ENCODE measurements at places on chromosomes 12 and 14.

DNA sequence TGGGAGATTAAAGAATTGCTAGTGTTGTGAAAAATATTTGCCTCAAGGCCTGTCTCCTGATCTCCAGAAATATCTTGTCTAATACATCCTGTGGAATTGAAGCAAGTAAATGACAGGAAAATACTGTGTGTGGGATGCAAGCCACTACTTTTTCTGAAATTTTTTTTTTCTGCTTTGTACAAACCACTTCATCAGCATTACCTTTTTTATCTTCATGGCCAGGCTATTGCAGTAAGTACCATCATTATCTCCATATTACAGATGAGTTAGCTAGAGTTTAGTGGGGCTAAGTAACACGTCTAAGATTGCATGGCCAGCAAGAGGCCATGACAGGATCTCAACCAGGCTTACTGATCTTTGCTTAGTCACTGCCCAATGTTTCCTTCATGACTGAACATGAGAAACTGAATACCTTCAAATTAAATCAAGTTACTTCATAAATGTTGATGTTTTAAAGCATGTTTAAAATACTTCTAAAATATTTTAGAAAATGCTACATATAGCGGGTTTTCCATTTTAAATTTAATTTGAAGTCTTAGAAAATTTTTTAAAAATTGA is 273.7 kb downstream of the SLC6A15 start:
- DNase-seq = no peak

- no peak for DNase-seq
Observed at GRCh38 chr12:91460469-91460868, 277.9 kb upstream of the DCN start.

DNA sequence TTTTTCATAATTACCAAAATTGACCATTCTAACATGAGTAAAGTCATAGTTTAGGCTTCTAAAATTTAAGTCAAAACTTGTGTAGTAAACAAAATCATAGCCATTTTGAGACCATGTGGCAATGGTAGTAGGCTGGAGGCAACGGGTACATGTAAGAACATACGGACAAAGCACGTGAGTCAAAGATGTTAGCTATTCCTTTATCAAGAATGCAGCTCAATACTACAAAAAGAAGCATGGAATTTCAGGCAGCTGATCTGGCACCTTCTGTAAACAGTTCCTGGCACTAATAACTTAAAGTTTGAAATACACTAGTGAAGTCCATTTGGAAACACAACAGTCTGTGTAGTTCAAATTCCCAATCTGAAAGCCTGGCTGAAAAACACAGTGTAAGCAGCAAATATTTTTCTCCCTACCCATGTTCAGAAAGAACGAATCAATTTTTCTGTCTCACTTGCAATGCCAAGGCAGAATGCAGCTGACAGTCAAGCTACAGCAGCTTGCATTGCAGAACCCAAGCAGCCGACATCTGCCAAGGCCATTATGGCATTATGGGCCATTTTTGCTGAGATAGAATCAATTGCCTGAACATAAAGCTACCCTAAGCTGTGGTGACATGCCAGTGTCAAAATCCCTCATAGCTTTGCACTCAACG is 29.3 kb downstream of the MYF5 start:
- no peak for DNase-seq

DNA sequence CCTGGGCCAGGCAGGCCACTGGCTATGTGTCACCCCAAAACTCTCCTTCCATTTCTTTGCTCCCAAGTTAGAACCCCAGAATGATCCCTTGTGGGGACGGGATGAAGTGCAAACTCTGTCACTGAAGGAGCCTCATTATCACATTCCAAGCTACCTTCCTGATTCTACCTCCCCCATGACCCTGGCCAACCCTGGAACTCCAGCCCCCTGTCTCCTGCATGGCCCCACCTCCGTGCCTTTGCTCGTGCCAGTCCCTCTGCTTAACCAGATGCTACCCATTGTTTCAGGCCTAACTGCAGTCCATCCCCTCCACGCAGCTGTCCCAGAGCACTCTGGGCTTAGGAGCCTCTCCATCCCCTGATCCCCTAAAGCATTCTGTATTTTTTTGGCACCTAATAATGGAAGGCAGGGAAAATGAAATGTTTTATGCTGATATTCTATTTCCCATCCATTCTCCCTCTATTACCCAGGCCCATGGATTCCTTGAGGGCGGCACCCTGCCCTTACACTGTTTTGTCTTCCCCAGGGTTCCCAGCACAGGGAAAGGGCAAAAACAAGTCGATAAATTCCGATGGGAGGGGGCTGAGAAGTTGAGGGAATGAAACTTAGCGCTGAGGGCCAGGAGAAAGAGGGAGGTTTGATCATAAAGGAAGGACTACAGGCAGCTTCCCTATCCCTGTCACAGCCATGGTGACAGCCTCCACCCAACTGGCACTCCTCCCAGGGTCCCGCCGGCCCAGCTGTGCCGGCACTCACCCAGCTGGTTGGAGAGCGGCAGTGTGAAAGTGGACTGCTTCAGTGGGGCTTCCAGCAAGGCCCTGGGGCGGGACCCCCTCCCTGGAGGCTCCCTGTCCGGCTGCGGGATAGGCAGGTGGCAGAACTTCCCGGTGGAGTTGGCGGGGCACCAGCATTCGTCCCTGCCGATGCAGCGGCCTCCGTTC is 58.1 kb downstream of the ISCA2 start:
- no peak for DNase-seq

GRCh38 chr12:49296034-49296835 is 1.3 kb downstream of the PRPH start:
- DNase-seq = no peak

DNA sequence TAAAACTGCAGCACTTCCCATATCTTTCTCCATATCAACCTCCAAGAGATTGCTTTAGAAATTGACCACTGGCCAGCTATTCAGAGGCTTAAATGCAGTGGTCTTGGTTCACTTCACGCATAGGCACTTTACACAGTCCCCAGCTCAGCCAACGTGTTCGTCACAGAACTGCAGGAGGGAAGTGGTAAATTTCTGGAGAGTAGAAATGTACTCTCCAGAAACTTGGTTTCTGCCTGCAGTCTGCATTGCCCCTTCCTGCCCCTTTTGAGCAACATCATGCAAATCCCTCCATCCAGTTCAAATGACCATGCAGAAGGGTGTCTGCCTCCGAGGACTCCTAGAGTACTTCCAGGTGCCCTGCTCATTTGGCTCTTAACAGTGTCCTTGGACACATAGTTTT is 42.7 kb upstream of the NEDD1 start:
- no peak for DNase-seq

All from NCI-H1436 treated with DMSO at 0.1 percent for 48 hours (cell line).